Activated naive CD4-positive, alpha-beta T cell (primary cell): ENCODE measurements at places on chromosomes 5 and 9.

- no peak for DNase-seq
Measured at GRCh38 chr5:41095324-41096101, 24.4 kb upstream of the MROH2B start.

- DNase-seq: no peak
Measured at GRCh38 chr9:3962971-3963642, 336.8 kb downstream of the GLIS3 start.

DNA sequence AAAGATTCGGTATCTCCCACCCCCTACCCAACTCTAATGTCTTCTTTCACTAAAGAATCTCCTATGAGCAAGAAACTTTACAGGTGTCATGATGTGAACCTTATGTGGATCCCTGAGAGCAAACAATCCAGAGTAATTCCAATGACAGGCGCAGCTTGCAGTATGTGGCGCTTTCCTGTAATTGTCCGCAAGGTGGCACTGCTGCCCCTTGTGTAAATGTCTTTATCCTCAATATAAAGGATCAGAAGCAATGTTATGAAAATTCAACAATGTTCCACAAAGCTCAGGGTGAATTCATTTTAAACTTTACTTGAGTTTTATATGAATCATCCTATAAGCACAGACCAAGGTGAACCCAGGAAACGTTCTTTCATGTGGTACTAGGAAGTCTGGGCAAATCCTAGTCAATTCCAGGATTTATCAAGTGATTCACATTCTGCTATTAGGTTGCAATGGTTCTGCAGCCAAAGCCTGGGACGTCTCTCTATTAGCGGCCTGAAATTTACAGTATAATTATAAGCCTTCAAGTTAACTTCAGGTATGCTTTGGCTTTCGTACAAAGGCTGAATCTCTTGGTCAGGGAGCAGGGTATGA, 113.7 kb downstream of the TRPM6 start:
- DNase-seq: peak; percentile 55

DNA sequence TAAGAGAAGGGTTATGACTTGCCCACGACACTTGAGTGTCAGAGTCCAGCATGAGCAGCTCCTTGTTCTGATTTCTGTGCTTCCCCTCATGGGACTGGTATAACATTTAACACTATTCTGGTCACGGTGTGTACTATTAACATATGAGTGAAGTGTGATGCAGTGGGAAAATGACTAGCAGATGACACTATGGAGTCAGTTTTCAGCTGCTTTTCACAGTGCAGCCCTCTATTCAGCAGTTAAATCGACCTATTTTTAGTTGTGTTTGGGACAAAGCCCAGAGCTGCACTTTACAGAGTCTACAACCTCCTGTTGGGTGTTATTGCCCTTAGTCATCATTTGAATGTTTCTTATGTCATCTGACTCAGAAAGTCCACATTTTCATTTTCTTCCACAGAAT, 59.1 kb downstream of the CHSY3 start:
- DNase-seq: no peak

GRCh38 chr9:137534256-137535119, 15.7 kb downstream of the PNPLA7 start:
- DNase-seq: no peak
